ENCODE measurements at places on chromosomes 3 and 15.

DNA sequence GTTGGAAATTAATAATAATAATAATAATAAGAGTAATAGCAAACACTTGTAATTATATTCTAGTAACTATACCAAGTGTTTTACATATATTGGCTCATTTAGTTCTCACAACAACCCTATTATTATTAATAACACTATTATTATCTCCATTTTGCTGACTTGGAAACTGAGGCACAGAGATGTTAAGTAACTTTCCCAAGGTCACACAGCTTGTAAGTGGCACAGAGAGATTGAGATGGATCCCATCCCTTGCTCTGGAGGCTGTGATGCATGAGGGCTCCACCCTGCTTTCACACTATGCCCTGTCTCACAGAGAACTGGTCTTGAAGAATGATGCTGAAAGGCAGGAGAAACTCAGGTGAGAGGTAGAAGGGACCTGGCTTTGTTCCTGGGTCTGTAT lies 31.9 kb downstream of the TRIM42 start:
- DNase-seq, result no peak

DNA sequence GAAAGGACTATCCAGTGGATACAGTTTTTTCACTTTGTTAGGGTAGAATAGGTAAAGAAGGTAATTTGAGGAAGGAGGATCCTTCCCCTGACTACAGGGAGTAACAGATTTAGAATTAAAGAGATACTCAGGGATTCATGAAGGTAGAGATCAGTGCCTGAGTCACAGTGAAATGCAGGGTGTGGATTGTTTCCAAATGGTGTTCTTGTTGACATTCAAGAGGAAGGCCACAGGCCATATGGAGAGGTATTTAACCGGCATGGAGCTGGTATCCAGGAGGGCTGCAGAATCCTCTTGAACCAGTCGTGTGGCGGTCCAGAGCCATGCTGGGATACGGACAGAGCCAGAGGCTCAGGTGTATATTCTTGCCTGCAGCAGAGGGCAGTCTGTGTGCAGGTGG lies 28.2 kb downstream of the GYG1 start:
- DNase-seq, result no peak

DNA sequence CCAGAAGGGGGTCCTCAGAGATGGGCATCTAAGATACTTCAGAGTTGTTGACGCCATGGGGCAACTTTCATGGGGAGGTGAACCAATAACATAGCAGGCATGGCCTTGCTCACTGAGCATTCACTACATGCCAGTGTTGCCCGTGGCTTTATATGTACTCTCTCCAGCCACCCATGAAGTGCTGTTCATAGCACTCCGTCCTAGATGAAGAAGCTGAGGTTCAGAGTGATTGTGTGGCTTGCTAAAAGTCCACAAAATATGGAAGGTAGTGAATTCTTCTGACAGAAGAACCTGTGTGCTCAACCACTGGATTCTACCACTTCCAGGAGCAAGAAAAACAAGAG lies 9.8 kb upstream of the SEMA4B start:
- DNase-seq, result no peak

GRCh38 chr3:175215833-175216232 lies 356.7 kb downstream of the NAALADL2 start:
- DNase-seq, result no peak

GRCh38 chr3:31057891-31058290 lies 163.4 kb upstream of the GADL1 start:
- no peak for DNase-seq

GRCh38 chr3:159843840-159844730 lies 144.6 kb upstream of the IL12A start:
- no peak for DNase-seq

DNA sequence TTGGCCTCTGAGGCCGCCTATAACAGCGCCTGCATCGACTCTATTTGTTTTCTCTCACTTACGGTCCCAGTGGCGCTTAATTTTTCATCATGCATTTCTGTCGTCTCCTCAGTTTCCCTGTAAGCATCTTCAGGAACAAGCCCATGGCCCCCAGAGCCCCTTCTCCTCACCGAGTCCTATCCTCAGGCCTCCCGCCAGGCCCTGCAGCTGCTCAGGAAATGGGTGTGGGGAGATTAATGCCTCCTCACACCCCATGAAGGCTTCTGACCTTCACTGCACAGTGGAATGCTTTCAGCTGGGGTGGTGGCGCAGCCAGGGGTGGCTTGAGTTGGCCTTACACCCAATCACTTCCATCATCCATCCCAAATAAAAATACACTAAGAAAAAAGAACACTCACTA lies 260.4 kb downstream of the FAM43A start:
- DNase-seq, result no peak

DNA sequence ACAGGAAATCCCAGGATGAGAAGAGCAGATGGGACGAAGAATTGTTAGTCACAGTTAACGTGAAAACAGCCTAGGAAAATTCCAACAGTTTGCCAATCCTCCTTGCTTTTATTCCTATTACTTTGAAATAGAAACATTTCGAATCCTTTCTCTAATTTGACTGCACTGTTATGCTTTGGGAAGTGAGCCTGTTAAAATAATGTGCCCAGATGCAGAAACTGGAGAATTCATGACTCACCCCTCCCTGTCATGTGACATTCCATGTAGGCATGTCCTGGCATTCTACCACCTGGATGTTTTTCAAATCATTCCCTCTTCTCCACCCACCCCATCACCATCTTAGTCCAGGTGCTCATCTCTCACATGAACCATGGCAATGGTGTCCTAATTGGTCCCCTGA lies 107.3 kb downstream of the MINAR1 start:
- DNase-seq, result no peak

GRCh38 chr3:71500696-71501095 lies 82.8 kb downstream of the FOXP1 start:
- no peak for DNase-seq

DNA sequence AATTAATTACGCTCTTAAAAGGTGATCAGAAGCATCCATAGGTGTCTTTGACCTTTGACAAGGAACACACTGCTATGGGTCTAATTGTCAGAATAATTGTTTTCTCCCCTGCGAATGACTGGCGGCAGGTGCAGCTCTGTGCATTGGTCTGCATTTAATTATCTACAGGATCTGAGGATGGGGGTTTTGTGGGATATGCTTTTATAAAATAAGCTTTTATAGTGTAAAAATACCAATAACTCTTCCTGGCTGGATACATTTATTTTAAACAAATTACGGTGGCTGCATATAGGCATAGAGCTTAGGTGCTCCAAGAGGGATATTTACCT lies 201.6 kb upstream of the RGMA start:
- DNase-seq, result no peak

- no peak for DNase-seq
Observed at GRCh38 chr15:81809543-81809942, 236.3 kb downstream of the MEX3B start.

DNA sequence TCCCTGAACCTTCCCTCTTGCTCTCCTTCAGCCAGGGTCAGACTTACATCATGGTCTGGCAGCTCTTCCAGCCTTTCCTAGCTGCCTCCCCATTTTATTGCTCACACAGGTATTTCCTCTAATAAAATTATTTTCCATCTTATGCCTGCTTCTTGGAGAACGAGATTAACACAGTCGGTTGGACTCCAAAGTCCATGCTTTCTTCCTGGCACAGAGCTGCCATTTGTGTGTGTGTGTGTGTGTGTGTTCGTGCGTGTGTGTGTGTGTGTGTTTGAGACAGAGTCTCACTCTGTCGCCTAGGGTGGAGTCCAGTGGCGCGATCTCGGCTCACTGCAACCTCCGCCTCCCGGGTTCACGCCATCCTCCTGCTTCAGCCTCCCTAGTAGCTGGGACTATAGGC lies 15.5 kb downstream of the FSD2 start:
- no peak for DNase-seq

DNA sequence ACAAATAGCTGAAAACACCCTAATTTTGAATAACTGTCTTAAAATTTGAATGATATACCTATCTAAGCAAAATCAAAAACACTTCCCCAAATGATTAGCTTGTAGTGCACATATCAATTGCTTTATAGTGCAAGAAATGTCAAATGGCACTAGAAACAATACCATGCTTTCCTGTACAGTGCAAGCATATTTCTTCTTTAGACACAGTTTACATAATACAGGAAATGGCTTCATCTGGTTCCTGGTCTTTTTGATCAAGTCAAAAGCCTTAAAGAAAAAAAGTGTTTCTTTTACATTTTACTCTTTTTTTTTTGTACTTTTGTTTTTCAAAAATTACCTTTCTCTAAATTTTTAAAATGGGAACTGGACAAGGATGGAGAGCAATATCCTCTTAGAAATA lies 352.1 kb downstream of the MECOM start:
- DNase-seq, result no peak

DNA sequence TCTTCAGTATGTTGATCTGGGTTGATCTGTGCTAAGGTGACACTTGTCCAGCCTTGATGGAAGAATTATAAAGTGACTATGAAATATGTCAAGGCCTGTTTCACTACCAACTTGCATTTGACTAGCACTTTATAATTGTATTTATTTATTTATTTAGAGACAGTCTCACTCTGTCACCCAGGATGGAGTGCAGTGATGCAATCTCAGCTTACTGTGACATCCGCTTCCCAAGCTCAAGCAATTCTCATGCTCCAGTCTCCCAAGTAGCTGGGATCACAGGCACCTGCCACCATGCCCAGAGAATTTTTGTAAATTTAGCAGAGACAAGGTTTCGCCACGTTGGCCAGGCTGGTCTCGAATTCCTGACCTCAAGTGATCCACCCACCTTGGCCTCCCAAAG lies 25.5 kb upstream of the LACTB start:
- DNase-seq, result no peak

- no peak for DNase-seq
Observed at GRCh38 chr15:46856839-46857502, 860.3 kb upstream of the SEMA6D start.

DNA sequence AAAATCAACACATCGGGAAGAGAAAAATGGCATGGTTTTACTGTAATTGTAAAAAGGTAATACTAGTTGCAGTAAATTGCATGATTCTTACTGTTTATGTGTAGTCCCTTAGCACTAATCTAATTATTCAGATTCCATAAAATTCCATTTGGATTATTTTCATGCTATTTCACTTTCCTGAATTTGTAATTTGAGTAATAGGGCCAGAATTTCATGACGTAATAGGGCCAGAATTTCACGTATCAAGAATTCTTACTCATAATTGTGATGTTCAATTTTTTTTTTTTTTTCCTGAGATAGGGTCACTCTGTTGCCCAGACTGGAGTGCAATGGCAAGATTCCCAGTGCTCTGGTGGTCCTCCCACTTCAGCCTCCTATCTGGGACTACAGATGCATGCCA lies 2.9 kb upstream of the U2SURP start:
- no peak for DNase-seq

- DNase-seq, result no peak
Observed at GRCh38 chr15:57594479-57594878, 2.8 kb downstream of the MYZAP start.

- no peak for DNase-seq
Observed at GRCh38 chr15:67108122-67108961, 42.9 kb downstream of the SMAD3 start.

- no peak for DNase-seq
Observed at GRCh38 chr3:192916371-192917027, 1.2 kb downstream of the MB21D2 start.

DNA sequence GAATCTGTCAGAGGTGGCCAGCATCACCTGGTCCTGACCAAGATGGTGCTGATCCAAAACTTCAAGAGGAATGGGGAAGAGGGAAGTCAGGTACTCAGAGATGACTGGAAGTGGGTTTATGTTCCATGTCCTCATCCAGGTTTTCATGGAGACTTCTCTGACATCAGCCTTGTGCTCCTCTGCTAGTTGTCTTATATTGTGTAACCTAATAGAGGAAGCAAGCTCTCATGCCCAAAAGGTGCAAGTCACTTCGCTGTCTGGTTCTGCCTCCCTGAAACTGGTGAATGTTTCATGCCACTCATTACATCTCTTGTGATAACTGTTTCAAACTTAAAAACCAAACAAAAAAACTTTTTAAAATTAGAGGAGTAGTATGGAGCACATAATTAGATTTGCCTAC lies 127.2 kb upstream of the MANF start:
- DNase-seq, result no peak

GRCh38 chr3:123508178-123508577 lies 59.3 kb upstream of the ADCY5 start:
- DNase-seq, result no peak

GRCh38 chr3:9730657-9731205 lies 804 bp upstream of the BRPF1 start:
- no peak for DNase-seq

DNA sequence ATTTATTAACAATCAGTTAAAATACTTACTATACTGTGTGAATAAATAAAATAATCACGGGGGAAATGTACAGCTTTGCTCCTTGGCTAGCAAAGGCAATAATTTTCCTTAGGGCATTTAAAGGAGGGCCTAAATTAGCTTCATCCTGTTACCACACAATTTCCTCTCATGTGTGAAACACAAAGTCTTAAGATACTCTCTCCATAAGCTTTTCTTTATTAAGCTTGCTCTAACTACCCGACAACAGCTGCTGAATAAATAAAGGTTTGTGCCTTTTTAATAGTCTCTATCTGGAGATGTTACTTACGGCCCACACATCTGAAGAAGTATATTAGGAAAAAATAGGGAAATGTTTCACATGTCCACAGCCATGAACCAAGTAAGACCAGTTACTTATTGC lies 29.7 kb downstream of the ZNF106 start:
- no peak for DNase-seq

DNA sequence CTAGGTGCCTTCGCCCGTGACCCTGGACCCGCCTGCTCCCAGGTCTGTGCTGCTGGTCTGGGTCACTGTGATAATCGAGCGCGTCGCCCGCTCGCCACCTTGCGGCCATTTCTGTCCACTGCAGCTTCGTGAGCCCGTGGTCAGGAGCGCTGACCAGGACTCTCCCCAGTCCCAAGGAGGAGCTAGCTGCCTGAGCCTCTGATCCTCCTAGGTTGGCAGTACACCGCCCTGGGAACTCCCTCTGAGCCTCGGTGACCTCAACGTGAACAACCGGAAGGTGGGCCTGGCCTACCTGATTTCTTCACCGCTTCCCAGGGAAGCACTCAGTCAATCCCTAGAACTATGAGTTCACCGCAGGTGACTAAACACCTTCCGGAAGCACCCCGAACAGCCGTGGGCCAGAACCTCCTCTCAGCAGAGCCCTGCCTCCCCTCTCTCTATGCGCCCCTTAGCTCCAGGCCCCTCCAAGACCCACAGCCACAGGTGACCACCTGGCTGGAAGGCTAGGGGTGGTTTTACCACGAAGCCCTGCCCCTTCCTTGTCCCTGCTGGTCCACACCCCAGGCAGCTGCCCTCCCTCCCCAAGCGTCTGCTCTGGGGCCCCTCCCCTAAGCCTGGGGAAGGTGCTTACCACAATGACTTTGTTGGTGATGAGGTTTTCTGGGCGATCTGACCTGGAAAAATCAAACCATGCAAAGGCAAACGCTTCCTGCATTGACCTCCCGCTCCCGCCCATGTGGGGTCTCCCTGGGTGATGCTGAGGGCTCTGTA lies 9.7 kb downstream of the PLA2G4D start:
- peak; percentile 52 for DNase-seq

GRCh38 chr3:138383715-138384465 lies 35.5 kb downstream of the MRAS start:
- DNase-seq, result no peak

GRCh38 chr3:23826382-23827064 lies 20.8 kb downstream of the UBE2E1 start:
- no peak for DNase-seq

All from CD4-positive, alpha-beta T cell treated with Interleukin-17A for 1 hour (primary cell).